ENCODE measurements at places on chromosomes 7 and 10. TPM values are rescaled to one million over a fixed set of nuclear protein-coding genes. Genes with fewer than 3 reads are reported as not detected.

The FGL2 gene
- polyA plus RNA-seq = 43.9 TPM

The CYP2C19 gene
- 0.29 TPM for polyA plus RNA-seq

- DNase-seq = no peak
Observed at GRCh38 chr7:8434290-8435002, 1.0 kb downstream of the NXPH1 start.

- DNase-seq = no peak
Observed at GRCh38 chr7:2979201-2979631, 64.5 kb downstream of the CARD11 start.

DNA sequence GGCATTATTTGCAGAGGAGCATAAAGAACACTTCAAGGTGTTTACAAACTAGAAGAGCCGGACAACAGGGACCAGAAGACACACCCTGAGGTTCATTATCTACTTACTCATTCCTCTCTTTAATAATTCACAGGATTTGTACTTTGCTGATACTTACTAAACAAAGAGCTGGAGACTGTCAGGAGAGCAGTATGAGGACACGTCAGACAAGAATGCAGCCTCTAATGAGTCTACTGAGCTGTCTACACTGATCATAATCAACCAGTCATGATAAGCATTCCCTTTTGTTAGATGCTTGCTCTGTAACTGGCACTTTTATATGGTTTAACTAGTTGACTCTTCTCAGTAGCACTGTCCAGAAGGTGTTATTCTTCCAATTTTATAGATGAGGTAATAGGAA is 243.3 kb upstream of the CDC14C start:
- DNase-seq = no peak

DNA sequence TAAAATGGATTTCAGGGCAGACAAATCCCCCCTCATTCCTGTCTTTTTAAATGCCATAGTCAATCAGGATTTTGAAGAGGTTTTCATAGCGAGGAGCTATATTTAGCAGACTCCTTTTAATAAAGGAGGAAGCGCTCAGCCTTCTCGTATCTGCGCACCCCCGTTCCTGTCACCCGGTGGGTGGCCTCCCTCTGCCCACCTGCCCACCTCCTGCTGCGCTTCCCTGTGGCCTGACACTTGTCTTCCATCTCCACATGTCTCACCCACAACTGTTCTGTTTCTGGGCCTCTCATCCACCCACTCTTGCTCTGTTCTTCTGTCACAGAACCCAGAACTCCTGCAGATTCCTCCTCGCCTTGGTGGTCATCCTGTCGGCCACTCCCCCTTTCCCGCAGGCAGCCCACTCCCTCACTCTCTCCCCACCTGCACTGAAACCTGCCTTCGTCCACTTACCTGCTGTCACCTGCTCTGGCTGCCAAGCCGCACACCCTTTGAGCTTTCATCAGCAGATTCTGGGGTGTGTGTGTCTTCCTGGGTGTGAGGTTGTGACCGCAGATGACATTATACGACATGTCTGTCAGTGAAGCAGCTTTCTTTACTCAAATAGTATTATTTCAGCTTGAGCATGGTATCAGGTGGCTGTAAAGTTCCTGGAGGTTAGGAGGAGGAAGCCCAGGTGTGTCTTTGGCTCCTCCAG is 163.5 kb upstream of the AGK start:
- DNase-seq = no peak

DNA sequence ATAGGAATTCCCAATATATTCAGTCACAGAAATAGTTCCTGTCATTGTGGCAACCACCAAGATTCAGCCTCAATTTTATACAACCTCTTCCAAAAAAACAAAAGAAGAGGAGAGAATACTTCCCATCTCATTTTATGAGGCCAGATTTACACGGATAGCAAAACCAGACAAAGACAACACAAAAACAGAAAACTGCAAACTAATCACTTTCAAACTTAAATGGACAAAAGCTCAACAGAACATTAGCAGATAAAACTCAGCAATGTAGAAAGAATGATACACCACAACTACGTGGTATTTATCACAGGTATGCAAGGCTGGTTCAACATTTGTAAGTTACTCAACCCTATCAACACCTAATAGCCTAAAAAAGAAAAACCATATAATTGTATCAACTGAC is 22.0 kb downstream of the PEX1 start:
- DNase-seq = no peak

- DNase-seq = no peak
Observed at GRCh38 chr10:60098677-60099601, 192.6 kb upstream of the CCDC6 start.

GRCh38 chr7:90857603-90858002 is 261.5 kb downstream of the CDK14 start:
- no peak for DNase-seq

All from renal cortex interstitium (tissue), 15 donors.